ENCODE measurements at places on chromosomes 1 and 21. TPM values are rescaled to one million over a fixed set of nuclear protein-coding genes. Genes with fewer than 3 reads are reported as not detected.

Gene C1orf159
- 20.5 TPM for total RNA-seq

Gene RAD54L
- 49.0 TPM for total RNA-seq

Gene OR10J4
- total RNA-seq, result not detected

Gene FCRL1
- not detected for total RNA-seq

Gene RAB7B
- not detected for total RNA-seq

DNA sequence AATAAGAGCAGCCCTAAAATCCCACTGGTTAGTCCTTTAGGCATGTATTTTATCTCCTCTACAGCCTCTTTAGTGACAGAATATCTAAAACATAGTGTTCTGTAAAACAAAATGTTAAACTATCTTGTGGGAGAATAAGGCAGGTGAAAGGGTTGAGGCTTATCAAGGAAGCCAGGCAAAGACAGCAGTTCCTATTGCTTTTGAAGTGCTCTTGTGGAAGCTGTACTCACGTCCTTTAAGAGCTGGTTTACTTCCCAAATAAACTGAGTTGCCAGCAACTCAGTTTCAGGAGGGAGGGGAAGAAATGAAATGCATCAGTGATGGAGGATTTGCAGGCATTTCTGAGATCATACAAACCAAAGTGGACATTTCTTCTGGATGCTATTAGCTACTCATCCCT is 529.6 kb upstream of the ZRANB2 start:
- H3K4me1 ChIP-seq, result no peaks in the 10 kb centered on the region
- H3K4me3 ChIP-seq, result no peak overlapping the region
- no peak overlapping the region for H3K27ac ChIP-seq
- H3K36me3 ChIP-seq, result no peaks in the 10 kb centered on the region

- no peak overlapping the region for H3K4me3 ChIP-seq
- no peak for DNase-seq
- no peaks in the 10 kb centered on the region for H3K4me1 ChIP-seq
Observed at GRCh38 chr1:181918880-181919525, 142.5 kb downstream of the ZNF648 start.

DNA sequence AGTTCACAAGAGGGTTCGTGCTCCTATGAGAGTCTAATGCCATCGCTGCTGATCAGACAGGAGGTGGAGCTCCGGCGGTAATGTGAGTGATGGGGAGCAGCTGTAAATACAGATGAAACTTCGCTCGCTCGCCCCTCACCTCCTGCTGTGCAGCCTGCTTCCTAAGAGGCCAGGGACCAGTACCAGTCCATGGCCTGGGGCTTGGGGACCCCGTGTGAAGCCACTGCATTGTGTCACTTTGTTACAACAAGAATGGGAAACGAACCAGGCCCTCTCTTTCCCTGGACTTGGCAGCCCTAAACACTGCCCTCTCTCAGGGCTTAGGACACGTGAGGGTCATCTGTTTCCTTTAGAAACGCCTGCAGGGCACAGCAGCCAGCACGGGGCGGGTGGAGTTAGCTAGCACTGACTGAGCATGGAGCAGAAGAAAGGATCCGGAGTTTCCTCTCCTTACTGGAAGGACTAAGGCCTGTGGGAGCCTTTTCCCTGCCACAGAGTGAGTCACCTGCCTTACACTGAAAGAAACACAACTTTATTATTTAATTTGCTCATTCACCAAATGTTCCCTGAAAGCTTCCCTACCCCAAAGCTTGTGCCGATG is 185.2 kb upstream of the TMEM51 start:
- no peak overlapping the region for H3K4me3 ChIP-seq
- H3K36me3 ChIP-seq, result peaks cover under 1% of the 10 kb centered on the region
- no peaks in the 10 kb centered on the region for H3K27me3 ChIP-seq

DNA sequence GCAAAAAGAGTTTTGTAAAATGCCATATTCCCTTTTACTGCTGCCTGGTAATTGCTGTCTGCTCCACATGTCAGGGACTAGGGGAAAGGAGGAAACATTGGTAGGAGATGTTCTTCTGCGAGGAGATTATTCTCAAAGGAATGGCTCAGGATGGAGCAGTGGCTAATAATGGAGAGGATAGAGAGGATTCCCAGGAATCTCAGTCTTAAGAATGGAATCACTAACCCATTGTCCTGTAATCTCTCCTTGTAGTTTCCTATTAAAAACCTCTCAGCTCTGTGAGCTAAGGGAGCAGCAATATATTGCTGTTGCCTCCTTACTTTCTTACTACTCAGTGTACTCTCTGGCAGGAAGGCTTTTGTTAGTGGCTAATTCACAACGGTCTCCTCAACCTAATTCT is 175.4 kb downstream of the HS2ST1 start:
- no peaks in the 10 kb centered on the region for H3K36me3 ChIP-seq
- no peak for DNase-seq
- H3K27ac ChIP-seq, result no peak overlapping the region
- no peaks in the 10 kb centered on the region for H3K27me3 ChIP-seq
- peaks cover 14% of the 10 kb centered on the region for H3K4me1 ChIP-seq

DNA sequence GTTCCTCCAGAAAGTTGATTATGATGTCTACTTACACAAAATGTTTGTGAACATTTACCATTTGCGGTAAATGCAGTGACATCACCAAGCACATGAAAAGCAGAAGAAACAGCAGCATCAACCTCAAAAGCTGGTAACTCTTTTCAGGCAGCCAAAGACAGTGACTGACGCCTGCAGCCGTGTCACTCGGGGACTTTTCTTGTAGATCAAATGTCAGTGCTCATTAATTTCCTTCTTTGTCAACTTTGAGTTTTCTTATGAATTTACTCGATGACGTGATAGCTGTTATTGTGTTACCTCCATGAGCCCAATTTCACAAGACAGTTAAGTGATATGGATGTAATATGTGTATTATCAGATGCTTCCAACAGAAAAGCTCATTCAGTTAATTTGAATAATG is 92.5 kb downstream of the RIPK4 start:
- peaks cover 1% of the 10 kb centered on the region for H3K27me3 ChIP-seq
- no peaks in the 10 kb centered on the region for H3K36me3 ChIP-seq
- no peak for DNase-seq
- H3K4me1 ChIP-seq, result peaks cover 6% of the 10 kb centered on the region
- no peak overlapping the region for H3K27ac ChIP-seq

GRCh38 chr1:13855554-13855953 is 155.6 kb downstream of the PRDM2 start:
- H3K4me3 ChIP-seq, result no peak overlapping the region
- DNase-seq, result no peak
- H3K4me1 ChIP-seq, result no peaks in the 10 kb centered on the region
- H3K27me3 ChIP-seq, result peaks cover 4% of the 10 kb centered on the region
- no peak overlapping the region for H3K27ac ChIP-seq

DNA sequence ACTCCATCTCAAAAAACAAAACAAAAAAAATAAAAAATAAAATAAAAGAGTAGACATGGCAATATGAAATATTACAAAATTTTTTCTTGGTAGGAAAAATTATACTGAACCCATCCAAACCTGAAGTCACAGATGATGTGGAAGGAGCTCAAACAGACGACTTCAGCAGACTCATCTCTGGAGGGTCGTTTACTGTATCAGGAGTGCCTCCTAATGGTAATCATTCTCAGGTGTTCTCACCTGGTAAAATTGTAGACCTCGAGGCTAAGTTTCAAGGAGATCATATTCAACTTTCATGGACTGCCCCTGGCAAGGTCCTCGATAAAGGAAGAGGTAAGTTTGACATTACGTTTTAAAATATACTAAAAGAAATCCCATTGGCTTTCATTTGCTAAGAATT is 54.3 kb upstream of the SH3GLB1 start:
- H3K27me3 ChIP-seq, result no peaks in the 10 kb centered on the region
- no peak overlapping the region for H3K4me3 ChIP-seq
- H3K27ac ChIP-seq, result no peak overlapping the region
- no peaks in the 10 kb centered on the region for H3K36me3 ChIP-seq
- no peaks in the 10 kb centered on the region for H3K4me1 ChIP-seq

- H3K36me3 ChIP-seq, result peaks cover 58% of the 10 kb centered on the region
- H3K4me3 ChIP-seq, result no peak overlapping the region
- peaks cover 11% of the 10 kb centered on the region for H3K4me1 ChIP-seq
Observed at GRCh38 chr1:212359794-212360479, 54.7 kb downstream of the PACC1 start.

- peak overlapping the region; percentile 90 for H3K27ac ChIP-seq
- peaks cover 28% of the 10 kb centered on the region for H3K4me1 ChIP-seq
Observed at GRCh38 chr1:161305867-161306519, 3.8 kb downstream of the MPZ start.

DNA sequence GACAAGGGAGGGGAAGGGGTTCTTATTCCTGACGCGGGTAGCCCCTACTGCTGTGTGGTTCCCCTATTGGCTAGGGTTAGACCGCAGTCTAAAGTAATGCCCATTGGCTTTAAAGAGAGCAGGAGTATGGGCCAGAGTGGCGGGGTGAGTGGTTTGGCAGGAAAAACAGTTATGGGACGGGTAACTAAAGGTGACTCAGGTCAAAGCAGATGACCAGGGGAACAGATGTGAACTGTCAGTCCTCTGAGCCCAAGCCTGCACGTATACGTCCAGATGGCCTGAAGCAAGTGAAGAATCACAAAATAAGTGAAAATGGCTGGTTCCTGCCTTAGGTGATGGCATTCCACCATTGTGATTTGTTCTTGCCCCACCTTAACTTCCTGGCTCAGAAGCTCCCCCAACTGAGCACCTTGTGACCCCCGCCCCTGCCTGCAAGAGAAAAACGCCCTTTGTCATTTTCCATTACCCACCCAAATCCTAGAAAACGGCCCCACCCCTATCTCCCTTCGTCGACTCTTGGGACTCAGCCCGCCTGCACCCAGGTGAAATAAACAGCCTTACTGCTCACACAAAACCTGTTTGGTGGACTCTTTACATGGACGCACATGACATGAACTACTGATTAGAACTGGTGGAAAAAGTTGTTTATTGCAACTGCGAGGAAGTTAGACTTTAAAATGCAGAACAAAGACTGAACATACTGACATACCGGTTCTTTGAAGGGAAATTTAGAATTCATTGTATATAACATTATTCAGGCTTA is 758 bp upstream of the ATAD3B start:
- H3K27ac ChIP-seq, result peak overlapping the region; percentile 76
- no peaks in the 10 kb centered on the region for H3K27me3 ChIP-seq
- no peak for DNase-seq
- H3K36me3 ChIP-seq, result peaks cover 7% of the 10 kb centered on the region
- peak overlapping the region; percentile 92 for H3K4me3 ChIP-seq

DNA sequence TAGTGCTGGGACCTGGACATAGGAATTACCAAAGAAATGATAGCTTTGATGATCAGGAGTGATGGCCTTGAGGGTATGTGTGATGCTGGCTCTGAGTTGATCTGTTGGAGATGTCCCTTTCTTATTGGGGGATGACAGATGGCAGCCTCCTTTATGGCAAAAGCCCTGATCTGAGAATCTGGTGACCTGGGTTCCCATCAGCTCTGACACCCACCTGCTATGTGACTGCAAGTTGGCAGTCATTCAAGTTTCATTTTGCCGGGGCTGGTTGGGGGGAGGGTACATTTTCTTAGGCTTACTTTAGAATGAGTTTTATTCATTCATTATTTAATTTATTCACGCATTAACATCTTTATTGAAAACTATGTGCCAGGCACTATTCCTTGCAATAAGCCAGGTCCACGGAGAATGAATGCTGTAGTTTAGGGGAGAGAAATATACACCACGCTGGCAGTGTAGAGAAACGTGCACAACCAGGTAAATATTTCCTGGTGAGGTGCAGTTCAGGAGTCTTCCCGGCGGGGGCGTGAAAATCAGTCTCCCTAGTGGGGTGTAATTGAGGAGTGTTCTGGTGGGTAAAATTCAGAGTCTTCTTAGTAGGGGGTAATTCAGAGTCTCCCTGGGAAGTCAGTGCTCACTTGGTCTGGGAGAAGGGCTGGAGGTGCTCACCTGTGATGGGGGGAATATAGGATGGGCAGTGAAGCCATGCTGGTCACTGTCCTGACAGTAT is 401.3 kb downstream of the CAMTA1 start:
- H3K27me3 ChIP-seq, result no peaks in the 10 kb centered on the region
- H3K4me1 ChIP-seq, result no peaks in the 10 kb centered on the region
- no peak overlapping the region for H3K27ac ChIP-seq
- H3K36me3 ChIP-seq, result no peaks in the 10 kb centered on the region
- no peak for DNase-seq

GRCh38 chr1:190563230-190563629 is 85.6 kb upstream of the BRINP3 start:
- H3K36me3 ChIP-seq, result no peaks in the 10 kb centered on the region
- no peak for DNase-seq
- H3K4me3 ChIP-seq, result no peak overlapping the region

DNA sequence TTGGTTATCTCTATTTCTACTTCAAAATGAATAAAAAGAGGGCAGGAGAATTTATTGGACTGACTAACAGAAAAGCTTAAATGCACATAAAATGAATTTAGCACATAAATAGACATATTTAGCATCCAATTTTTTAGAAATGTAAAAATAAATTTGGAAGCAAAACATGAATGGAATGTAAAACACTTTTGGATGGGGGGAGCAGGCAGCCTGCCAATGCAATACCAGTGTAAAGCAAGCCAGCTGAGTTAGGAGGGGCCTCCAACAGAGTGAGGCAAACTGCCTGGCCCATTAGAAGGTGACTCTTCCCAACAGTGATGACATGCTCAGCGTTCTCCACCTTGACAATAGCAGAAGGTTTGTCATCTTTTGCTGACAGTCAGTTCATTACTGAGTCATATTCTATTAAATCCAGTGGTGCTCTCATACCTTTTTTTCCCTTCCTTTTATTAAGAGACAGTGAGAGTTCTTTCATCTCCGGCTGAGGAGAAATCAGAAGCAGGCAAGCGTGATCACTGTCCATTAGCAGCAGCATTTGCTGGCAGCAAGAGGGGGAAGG is 19.5 kb upstream of the EXO1 start:
- H3K4me1 ChIP-seq, result no peaks in the 10 kb centered on the region
- H3K27ac ChIP-seq, result no peak overlapping the region
- no peaks in the 10 kb centered on the region for H3K36me3 ChIP-seq
- DNase-seq, result no peak

GRCh38 chr1:68087184-68087583 is 36.8 kb upstream of the DIRAS3 start:
- no peak for DNase-seq
- H3K4me1 ChIP-seq, result no peaks in the 10 kb centered on the region
- H3K36me3 ChIP-seq, result no peaks in the 10 kb centered on the region
- H3K4me3 ChIP-seq, result no peak overlapping the region
- H3K27me3 ChIP-seq, result no peaks in the 10 kb centered on the region
- H3K27ac ChIP-seq, result no peak overlapping the region

DNA sequence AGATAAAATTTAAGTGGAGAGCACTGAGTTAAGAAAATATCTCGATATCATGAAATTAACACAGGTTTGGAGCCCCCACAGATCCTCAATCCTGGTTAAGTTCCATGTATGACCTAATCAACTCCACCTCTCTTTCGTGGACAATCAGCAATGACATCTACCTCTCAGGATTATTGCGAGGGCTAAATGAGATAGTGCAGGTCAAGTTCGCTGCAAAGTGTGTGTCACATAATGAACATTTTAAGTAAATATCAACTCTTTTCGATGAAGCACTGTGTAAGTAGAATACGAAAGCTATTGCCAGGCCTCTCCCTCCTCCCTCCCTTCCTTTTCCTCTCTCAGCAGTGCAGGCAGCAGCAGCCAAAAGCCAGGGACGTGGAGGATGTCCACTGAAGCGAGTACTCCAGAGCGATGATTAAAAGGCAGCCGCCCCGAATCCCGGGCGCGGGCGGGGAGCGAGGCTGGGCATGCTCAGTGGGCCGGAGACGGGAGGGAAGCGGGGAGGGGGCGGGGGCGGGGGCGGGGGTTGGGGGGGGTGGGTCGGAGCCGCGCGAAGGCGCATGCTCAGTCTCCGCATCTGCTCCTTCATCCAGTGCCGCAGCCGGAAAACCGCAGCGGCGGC is at the start of gene CAMSAP2:
Gene CAMSAP2 (plus strand): TSS at position 567 of the 622 bp plus-strand sequence. CDS start 935 bp downstream, outside the sequence.
- no peaks in the 10 kb centered on the region for H3K36me3 ChIP-seq
- DNase-seq, result peak; percentile 52
